ENCODE measurements at places on chromosomes 1 and 21.

DNA sequence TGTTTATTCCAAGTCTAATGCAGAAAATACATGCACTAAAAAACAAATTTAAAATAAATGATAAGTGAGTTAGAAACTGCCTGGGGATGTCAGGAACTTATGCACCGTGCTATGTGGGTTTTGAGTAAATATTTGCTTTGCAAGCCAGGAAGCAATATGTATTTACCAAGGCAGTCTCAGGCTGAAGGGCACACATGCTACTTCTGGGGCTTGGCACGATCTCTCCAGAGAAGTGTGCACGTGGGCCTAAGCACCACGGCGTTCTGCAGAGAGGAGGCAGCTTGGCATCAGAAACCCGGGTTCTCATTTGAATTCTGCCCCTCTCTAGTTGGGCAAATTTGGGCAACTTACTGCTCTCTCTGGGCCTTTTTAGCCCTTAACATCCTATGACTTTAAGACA lies 72.6 kb upstream of the ROR1 start:
- no peak for DNase-seq

- DNase-seq = no peak
These were observed 174.2 kb downstream of the LHX8 start for GRCh38 chr1:75308365-75308764.

- DNase-seq = no peak
These were observed 12.6 kb downstream of the FALEC start for GRCh38 chr1:150528196-150528595.

GRCh38 chr1:152623203-152623844 lies 421 bp upstream of the LCE3A start:
- peak; percentile 69 for DNase-seq

DNA sequence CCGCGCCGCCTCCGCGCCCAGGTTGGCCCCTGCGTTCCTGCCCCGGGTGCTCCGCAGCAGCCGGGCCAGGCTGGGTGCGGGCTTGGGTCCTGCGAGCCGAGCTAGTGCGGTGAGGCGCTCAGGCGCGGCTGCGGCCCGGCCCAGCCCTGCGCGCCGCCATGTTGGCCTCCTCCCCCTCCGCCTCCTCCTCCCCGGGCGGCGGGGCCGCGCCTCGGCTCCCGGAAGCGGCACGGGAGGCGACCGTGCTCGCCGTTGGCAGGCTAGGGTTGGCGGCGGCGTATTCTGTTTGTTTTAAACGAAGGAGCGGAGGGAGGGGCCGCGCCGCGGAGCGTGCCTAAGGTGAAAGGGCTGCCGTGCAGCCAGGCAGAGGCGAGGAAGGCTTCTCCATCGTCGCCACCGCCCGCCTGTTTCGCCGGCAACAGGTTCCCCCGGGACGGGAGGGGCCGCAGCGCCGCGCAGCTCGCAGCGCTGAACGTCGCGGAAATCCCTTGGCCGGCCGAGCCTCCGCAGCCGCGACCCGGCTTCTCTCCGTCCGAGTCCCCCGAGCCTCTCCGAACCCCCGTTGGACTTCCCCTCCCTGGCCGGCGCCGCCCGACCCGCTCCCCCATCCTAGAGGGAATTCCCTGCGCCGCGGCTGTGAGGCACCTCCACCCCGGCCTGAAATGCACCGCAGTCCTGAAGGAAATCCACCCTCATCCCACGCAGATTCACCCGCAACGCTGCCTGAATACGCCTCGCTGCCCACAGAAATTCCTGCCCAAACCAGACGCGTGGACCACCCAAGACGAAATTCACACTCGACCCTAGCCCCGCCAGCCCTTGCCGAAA lies at the start of gene USP24:
Gene USP24 (minus strand): TSS at position 171 of the 828 bp plus-strand sequence. CDS start 251 bp downstream, outside the sequence.
- DNase-seq = peak; percentile 83

DNA sequence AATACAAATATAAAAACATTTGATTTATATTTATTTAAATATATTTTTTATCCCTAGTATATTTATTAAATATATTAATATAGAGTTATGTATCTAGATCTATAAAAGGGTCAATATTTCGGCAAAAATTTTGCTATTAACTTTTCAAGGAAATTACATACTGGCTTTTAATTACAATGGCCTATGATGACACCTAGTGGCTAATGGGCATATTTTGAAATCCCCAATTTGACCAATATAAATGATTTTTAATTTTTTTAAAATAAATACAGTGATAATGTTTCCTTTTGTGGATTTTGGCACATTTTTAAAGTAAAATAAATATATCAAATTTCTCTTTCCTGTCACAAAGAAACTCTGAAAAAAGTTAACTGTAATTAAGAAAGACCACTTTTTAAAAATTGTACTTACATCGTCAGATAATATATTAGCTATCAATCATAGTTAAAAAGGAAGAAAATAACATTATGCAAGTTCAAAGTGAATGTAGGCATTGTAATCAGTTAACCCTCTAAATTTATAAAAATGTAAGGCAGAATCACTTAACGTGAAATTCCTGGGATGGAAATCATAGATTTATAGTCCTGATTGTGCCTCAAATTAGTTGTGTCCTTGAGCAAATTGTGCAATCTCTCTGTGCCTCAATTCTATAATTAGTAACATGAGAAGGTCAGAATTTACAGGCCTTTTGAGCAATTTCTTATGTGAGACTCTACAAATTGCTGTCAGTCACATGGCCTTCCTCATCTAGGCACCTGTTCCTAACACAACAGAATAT lies 25.6 kb upstream of the RGS13 start:
- DNase-seq = no peak

GRCh38 chr1:97192872-97193572 lies 471.4 kb downstream of the PTBP2 start:
- no peak for DNase-seq

- DNase-seq = no peak
These were observed 51.3 kb downstream of the ROR1 start for GRCh38 chr1:63825111-63825510.

GRCh38 chr1:226526801-226527595 lies 21.6 kb upstream of the STUM start:
- DNase-seq = no peak

DNA sequence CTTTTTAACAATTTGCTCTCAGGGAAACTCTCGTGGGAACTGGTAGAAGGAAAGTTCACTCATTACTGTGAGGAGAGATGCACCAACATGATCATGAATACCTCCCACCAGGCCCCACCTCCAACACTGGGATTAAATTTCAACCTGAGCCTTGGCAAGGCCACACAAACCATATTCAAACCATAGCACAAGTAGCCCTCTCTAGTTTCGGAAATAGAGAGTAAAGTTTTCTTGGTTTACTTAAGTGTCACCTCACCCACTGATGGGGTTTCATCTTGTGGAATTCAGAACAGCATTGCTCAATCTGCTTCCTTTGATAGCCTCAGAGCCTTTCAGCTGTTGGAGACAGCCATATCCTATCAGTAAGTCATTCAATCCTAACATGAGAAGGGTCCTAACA lies 25.5 kb upstream of the CCSAP start:
- DNase-seq = peak; percentile 0

DNA sequence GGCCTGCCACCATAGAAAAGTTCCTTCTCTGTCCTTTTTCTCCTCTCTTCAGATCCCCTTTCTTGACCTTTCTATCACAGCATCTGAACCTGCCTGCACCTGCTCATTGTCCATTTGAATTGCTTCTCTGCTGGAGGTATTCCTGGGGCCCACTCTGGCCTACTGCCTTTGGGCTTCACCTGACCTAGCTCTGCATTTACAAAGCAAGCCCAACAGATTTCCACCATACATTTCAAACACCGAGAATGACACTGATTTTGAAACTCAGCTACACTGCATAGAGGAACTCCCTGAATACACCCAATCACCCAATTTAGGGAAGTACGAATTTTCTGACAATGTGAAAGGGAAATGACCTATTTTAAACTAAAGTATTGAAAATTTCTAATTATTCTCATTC lies 284.5 kb upstream of the USP25 start:
- DNase-seq = no peak

DNA sequence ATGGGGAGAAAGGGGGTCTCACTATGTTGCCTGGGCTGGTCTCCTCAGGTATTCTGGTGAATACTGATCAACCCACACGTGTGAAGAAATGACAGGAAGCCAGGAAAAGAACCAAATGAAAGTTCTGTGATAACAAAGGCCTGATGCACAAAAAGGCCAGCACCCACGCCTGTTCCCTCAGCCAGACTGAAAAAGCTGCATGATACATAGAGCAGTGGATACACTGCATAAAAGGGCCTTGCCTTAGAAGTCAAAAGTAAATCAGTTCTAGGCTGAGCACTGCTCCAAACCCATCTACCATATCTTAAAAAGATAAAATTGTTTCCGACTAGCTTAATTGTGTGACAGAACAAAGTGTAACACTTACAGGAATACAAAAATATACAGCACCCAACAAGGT lies 36.9 kb upstream of the PSMG1 start:
- DNase-seq = no peak

- no peak for DNase-seq
These were observed 7.7 kb upstream of the PAFAH2 start for GRCh38 chr1:26005434-26006105.
